ENCODE measurements at places on chromosomes 16 and 17.

DNA sequence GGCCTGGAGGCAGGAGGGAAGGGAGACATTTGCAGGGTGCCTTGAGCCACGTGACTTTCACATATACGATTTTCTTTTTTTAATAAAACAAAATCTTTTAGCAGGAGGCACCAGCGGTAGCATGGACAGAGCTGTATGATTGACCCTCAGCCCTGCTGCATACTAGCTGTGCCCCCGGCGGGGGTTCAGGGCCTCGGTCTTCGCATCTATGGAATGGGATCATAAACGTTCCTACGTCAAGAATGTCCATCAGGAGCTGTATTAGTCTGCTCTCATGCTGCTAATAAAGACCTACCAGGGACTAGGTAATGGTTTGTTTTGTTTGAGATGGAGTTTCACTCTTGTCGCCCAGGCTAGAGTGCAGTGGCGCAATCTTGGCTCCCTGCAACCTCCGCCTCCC lies 27.2 kb downstream of the SLC38A8 start:
- DNase-seq: no peak

GRCh38 chr17:66543526-66543925 lies 241.1 kb downstream of the PRKCA start:
- no peak for DNase-seq

DNA sequence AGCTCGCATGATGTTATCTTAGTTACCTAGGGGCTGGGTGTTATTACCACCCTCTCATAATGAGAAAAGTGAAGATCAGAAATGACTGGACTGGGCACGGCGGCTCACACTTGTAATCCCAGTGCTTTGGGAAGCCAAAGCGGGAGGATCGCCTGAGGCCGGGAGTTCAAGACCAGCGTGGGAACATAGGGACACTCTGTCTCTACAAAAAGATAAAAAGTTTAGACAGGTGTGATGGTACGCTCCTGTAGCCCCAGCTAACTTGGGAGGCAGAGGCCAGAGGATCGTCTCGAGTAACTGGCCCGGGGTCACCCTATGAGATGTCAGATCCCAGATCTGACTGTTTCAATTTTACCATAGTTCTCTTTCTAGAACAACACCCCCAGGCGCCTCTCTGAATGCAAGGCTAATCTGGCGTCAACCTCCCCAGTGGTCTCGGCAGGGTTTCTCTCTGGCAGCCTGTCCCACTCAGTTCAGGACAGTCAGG lies 1.9 kb upstream of the CCDC102A start:
- DNase-seq: no peak

DNA sequence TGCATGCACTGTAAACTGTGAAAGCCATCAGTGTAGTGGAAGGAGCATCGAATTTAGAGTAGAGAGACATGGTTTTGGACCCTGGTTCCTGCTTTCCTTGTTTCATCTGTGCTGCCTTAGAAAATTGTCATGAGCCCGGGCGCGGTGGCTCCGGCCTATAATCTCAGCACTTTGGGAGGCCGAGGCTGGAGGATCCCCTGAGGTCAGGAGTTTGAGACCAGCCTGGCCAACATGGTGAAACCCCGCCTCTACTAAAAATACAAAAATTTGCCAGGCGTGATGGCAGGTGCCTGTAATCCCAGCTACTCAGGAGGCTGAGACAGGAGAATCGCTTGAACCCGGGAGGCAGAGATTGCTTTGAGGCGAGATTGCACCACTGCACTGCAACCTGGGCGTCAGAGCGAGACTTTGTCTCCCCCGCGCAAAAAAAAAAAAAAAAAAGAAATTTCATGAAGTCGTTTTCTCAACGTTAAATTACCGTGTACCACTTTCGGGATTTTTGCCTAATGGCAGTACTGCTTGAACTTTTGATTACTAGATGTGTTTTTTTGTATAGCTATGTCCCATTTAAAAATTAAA lies 912 bp downstream of the COQ7 start:
- DNase-seq: no peak

DNA sequence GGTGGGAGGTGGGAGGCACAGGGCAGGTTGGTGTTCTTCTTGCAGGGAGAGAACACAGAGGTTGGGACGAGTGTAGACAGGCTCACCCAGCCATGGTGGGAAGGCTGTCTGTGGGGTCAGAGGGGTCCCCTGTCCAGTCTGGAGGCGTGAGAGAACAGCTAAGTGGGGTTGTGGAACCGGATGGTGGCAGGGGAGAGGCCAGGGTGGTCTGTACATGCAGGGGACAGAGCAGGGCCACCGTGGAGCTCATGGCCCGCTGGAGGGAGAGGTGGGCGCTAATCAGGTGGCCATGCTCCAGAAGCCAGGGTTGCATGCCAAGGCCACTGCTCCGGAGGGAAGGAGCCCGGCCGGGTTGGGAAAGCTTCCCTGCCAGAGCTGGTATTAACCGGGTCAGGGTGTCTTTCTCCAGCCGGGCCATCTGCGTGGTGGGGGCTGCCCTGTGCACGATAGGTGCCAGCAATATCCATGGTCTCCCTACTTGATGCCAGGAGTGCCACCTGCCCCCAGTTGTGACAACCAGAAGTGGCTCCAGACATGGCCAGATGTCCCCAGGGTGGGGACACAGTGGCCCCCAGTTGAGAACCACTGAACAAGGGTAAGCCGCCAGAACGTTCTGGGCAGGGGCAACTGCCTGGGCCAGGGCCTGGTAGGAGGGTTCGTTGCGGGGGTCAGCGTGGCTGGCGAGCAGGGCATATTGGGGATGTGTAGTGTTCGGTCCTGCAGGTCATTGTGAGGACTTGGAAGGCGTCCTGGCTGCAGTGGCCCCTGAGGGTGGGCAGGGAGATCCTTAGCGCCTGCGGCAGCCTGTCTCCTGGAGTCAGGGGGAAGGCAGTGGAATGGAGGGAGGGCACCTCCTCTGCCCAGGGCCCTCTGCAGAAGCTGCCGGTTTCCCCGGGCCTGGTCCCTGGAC lies 5.1 kb downstream of the SNN start:
- no peak for DNase-seq

DNA sequence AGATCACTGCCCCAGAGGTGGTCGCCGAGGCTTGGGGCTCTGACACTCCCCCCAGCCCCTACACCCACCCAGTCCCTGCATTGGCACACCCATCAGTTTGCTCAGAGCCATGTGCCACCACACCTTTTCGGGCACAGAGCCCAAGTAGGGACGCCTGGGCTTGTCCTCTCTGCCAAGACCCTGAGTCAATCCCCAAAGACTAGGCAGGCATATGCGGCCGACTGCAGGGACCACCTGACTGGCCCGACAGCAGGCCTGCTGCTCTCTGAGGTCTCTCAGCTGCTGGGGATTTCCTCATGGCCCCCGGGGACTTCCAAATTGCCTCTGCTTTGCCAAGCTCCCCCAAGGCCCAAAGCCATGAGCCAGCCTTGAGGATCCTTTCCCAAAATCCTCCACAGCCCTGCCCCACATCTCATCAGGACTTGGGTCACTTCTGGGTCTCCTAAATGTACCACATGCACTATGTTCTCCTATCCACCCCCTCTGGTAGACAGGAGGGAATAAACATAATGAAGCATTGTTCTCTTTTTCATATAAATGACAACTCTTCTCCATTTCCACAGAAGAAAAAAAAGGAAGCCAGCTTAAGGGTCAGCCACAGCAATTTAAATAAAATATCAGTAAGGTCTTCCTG lies 30.6 kb downstream of the MYO18A start:
- DNase-seq: no peak

GRCh38 chr16:55574811-55575210 lies 8.3 kb downstream of the CAPNS2 start:
- DNase-seq: no peak

GRCh38 chr16:55437625-55438024 lies 41.4 kb upstream of the MMP2 start:
- DNase-seq: no peak

DNA sequence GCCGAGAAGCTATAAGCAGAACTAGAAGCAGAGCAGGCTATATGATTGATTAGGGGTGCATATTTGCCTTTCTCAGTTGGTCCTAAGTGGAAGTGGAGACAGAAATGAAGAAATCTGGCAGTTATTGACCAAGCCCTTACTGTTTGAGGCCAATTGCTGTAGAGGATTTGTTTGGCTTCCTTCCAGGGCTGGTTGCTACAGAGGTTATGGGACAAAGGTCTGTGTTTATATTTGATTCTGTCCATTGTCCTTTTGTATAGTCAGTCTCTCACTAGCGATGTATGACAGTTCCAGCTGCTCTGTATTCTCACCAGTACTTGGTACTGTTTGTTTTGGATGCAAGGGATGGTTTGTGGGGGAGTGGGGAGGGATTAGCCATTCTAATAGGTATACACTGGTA lies 7.3 kb upstream of the ALOX15 start:
- DNase-seq: no peak

GRCh38 chr17:68544111-68544915 lies 32.1 kb downstream of the PRKAR1A start:
- no peak for DNase-seq

Data from activated naive CD8-positive, alpha-beta T cell treated with anti-CD3 and anti-CD28 coated beads, Interleukin-2, amount 50 U/mL, for 16 hours (primary cell).